ENCODE measurements at places on chromosomes 7 and 10. TPM values are rescaled to one million over a fixed set of nuclear protein-coding genes. Genes with fewer than 3 reads are reported as not detected.

Gene BPGM
- total RNA-seq = 23.1 TPM

Gene RARRES2
- total RNA-seq = not detected

Gene TMEM196
- total RNA-seq = not detected

Gene C7orf33
- total RNA-seq = not detected

Gene CCZ1B
- total RNA-seq = 50.0 TPM

Gene CCDC172
- total RNA-seq = not detected

Gene HOXA10
- not detected for total RNA-seq

Gene CCZ1
- total RNA-seq = 46.9 TPM

Data from hair follicle dermal papilla cell (primary cell).